Activated CD8-positive, alpha-beta T cell treated with anti-CD3 and anti-CD28 coated beads, Interleukin-2, amount 10 ng/mL, durations not matched to agents 7 days and 5 days (primary cell): ENCODE measurements at places on chromosomes 5 and 9. TPM values are rescaled to one million over a fixed set of nuclear protein-coding genes. Genes with fewer than 3 reads are reported as not detected.

The ERBIN gene
- total RNA-seq, result 44.8 TPM

The FOXI1 gene
- not detected for total RNA-seq

The SLCO6A1 gene
- total RNA-seq, result not detected

The WHRN gene
- total RNA-seq, result 4.1 TPM

The DOCK8 gene
- 386 TPM for total RNA-seq

The SPATA31A3 gene
- total RNA-seq, result not detected

The TUSC1 gene
- total RNA-seq, result 0.10 TPM

The HMGCS1 gene
- total RNA-seq, result 82.4 TPM

The SV2C gene
- not detected for total RNA-seq
